ENCODE measurements at places on chromosomes 3 and 15. TPM values are rescaled to one million over a fixed set of nuclear protein-coding genes. Genes with fewer than 3 reads are reported as not detected.

The ANKUB1 gene
- not detected for total RNA-seq

The RETNLB gene
- total RNA-seq: not detected

The CIB2 gene
- 10.1 TPM for total RNA-seq

The PLAAT1 gene
- total RNA-seq: 2.1 TPM

The GABRR3 gene
- total RNA-seq: not detected

The PCLAF gene
- 107 TPM for total RNA-seq

The TEX264 gene
- total RNA-seq: 55.3 TPM

The C3orf22 gene
- total RNA-seq: not detected

The IRAK2 gene
- total RNA-seq: 15.3 TPM

The INKA1 gene
- 2.5 TPM for total RNA-seq

The CXCR6 gene
- total RNA-seq: not detected

The COLQ gene
- 0.14 TPM for total RNA-seq

The AHSG gene
- total RNA-seq: not detected

The HERC2 gene
- 22.7 TPM for total RNA-seq

The HRG gene
- total RNA-seq: not detected

The CCDC54 gene
- total RNA-seq: not detected

The HRH1 gene
- total RNA-seq: 7.3 TPM

The TICRR gene
- 13.1 TPM for total RNA-seq

The WDR49 gene
- total RNA-seq: not detected

The MFN1 gene
- 25.8 TPM for total RNA-seq

The CYP8B1 gene
- total RNA-seq: not detected

The GAP43 gene
- total RNA-seq: not detected

The EFCC1 gene
- total RNA-seq: not detected

The MUSTN1 gene
- not detected for total RNA-seq

The CEMIP gene
- 0.06 TPM for total RNA-seq

The C3orf85 gene
- total RNA-seq: not detected

The THAP10 gene
- total RNA-seq: 9.1 TPM

The DCP1A gene
- total RNA-seq: 8.8 TPM

The FRMD5 gene
- 3.0 TPM for total RNA-seq

The KPNA1 gene
- total RNA-seq: 14.8 TPM

The THRB gene
- total RNA-seq: 2.1 TPM

Measured in epithelial cell of proximal tubule (primary cell).